ENCODE measurements at places on chromosomes 16 and 17. TPM values are rescaled to one million over a fixed set of nuclear protein-coding genes. Genes with fewer than 3 reads are reported as not detected.

The TMEM101 gene
- total RNA-seq, result 36.6 TPM

The NPIPB4 gene
- total RNA-seq, result 11.1 TPM

The PPP1R27 gene
- not detected for total RNA-seq

The KCNH4 gene
- total RNA-seq, result not detected

The CCL17 gene
- not detected for total RNA-seq

The PRKCA gene
- 36.9 TPM for total RNA-seq

The PLA2G10 gene
- total RNA-seq, result not detected

The GFAP gene
- not detected for total RNA-seq

The TEKT5 gene
- not detected for total RNA-seq

The CA5A gene
- not detected for total RNA-seq

The TMIGD1 gene
- not detected for total RNA-seq

The GRIN2C gene
- total RNA-seq, result not detected

The NRN1L gene
- total RNA-seq, result not detected

The CFAP119 gene
- total RNA-seq, result 1.7 TPM

The GLIS2 gene
- 0.56 TPM for total RNA-seq

The ASPA gene
- total RNA-seq, result not detected

The ESRP2 gene
- under 0.01 TPM for total RNA-seq

Measured in IMR-90 (cell line).